ENCODE measurements at places on chromosomes 11 and 22.

- DNase-seq = no peak
Measured at GRCh38 chr22:45397806-45398205, 15.6 kb downstream of the SMC1B start.

DNA sequence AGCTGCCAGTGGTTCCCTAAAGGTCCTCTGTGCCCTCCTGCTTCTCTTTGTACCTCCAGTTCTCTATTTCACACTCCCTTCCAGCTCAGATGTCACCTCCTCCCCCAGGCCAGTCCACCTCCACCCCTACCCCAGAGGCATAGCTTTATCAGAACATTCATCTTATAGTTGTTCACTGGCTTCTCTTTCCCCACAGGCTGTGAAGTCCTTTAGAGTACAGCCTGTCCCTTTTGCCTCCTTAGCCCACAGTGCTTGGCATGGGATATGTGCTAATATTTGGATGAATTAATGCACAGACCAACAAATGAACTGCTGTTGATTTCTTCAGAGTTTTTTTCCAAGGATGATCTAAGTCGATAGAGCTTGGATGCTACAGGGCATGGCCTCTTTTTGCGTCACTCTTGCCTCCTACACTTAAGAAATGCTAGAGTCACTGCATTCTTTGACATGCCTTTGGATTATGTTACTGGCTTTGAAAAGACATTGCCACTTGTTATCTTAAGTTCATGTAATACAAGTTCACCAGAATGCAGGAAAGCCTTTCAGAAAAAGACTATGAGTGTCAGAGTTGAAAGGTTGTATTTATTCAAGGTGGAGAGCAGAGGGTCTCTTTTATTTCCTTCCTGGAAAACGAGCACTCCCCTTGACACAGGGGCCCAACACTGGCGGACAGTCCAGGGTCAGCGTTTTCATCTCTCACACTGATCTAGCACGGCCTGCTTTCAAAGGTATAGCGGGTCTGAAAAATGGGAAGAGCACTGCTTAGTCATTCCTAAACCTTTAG is 75.7 kb downstream of the PISD start:
- DNase-seq = no peak

DNA sequence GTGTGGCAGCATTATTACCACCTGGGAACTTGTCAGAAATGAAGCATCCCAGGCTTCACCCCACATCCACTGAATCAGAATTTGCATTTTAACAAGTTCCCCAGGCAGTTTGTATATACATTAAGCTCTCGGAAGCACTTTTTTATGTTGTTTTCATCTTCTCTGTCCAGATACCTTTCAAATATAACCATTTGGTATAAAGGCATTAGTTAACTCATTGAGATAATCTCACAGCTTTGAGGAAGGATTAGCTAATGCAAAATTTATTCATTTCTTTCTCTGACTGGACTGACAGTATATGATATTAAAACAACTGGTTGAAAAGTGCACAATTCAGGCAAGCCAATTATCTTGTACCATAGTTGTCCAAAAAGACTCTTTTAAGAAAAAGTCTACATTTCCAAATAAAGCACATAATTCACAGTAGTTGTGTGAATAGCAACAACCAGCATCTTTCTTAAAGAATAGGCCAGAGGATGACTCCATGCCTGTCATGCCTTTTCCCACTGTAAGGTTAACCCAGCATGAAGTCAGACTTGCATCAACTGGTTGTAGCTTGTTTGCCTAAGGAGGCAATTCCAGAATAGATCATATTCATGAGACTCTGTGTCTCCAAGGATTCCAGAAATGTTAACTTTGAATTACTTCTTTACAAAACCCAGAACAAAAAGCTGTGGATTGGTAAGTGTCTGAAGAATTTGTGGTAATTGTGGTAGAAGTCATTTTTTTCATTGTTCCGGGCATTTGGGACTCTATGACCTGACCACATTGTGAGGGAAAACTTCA is 254.3 kb upstream of the SESN3 start:
- DNase-seq = no peak

DNA sequence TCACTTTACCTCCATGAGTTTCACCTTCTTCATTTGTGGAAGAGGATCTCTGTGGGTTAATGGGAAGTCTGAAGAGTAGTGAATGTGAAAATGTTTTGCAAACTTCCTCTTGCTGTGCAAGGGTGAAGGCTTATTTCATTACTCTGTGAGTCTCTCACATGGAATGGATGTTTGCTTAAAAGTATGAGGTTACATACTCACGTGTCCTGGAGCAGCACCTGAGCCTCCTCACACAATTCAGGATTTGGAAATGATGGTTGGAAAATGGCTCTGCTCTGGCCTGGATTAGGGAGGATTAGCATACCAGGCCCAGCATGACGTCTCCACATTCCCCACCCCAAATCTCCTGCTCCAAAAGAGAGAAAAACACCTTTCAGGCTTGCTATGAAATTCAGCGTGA is 4.8 kb downstream of the GRAMD1B start:
- DNase-seq = no peak

- no peak for DNase-seq
Measured at GRCh38 chr11:132008226-132008625, 637.8 kb downstream of the NTM start.

DNA sequence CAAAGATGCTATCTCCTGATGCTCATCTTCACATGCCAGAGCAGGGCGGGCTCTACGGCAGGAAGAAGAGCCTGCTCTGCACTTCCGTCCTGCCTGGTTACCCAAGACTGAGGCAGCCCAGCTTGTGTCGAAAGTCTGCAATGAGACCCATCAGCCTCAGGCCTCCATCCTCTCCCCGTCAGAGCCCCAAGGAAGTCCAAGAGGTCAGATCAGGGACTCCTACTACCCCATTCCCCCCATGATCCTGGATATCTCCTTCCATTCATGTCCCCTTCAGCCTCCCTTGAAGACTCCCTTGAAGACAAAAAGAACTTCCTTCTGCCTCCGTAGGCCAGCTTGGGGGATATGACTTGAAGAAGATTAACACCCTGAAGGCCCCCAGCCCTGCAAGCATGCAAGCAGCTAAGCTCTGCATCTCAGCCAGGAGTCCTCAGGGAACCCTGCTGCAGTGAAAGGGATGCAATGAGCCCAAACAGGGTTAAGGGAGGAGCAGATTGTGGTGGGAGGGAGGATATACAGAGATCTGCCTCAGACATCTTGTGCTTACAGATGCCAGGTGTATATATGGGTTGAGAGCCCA is 85.6 kb downstream of the TRIM29 start:
- no peak for DNase-seq

GRCh38 chr11:131918663-131919062 is 548.2 kb downstream of the NTM start:
- no peak for DNase-seq

- no peak for DNase-seq
Measured at GRCh38 chr11:72493426-72494108, 59.2 kb upstream of the CLPB start.

- no peak for DNase-seq
Measured at GRCh38 chr11:33920838-33921613, 29.1 kb upstream of the LMO2 start.

GRCh38 chr22:37457093-37457893 is 28.9 kb downstream of the MFNG start:
- DNase-seq = peak; percentile 48

GRCh38 chr22:26690654-26691376 is 33.4 kb downstream of the MIAT start:
- no peak for DNase-seq

GRCh38 chr22:43053176-43053575 is 36.0 kb downstream of the TTLL1 start:
- DNase-seq = no peak

- DNase-seq = no peak
Measured at GRCh38 chr11:17958446-17958845, 54.4 kb downstream of the SERGEF start.

DNA sequence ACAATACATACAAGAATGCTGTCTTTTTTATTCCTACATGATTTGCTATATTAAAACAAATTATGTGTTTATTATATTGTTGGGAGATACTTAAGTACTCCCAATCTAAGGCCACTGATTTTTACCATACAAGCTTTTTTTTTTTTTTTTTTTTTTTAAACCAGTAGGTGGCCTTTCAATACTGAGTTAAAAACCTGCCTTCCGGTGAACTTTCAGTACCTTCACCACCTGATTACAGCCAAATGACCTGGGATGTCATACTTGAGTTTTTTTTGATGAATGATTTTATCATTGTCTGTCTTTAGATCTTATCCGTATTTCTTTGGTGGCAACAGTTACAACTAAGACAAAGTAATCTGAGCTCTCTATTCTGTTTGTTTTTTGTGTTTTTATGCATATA is 94.0 kb upstream of the FOLH1 start:
- no peak for DNase-seq

DNA sequence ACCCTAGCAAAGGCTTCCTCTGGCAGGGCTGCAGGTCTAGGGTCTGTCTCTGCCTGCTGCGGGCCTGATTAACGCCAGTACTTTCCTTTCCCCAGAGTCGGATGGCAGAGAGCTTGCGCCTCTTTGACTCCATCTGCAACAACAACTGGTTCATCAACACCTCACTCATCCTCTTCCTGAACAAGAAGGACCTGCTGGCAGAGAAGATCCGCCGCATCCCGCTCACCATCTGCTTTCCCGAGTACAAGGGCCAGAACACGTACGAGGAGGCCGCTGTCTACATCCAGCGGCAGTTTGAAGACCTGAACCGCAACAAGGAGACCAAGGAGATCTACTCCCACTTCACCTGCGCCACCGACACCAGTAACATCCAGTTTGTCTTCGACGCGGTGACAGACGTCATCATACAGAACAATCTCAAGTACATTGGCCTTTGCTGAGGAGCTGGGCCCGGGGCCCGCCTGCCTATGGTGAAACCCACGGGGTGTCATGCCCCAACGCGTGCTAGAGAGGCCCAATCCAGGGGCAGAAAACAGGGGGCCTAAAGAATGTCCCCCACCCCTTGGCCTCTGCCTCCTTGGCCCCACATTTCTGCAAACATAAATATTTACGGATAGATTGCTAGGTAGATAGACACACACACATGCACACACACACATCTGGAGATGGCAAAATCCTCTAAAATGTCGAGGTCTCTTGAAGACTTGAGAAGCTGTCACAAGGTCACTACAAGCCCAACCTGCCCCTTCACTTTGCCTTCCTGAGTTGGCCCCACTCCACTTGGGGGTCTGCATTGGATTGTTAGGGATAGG is 18.6 kb downstream of the RSPH14 start:
- DNase-seq = no peak

- DNase-seq = no peak
Measured at GRCh38 chr11:69819541-69820070, 390 bp upstream of the FGF3 start.

- no peak for DNase-seq
Measured at GRCh38 chr11:2995031-2995561, 3.0 kb upstream of the NAP1L4 start.

GRCh38 chr11:64796047-64796756 is 6.8 kb downstream of the MAP4K2 start:
- DNase-seq = no peak

GRCh38 chr11:2827256-2827655 is 58.3 kb downstream of the CDKN1C start:
- DNase-seq = no peak

- DNase-seq = no peak
Measured at GRCh38 chr11:110141812-110142211, 48.6 kb downstream of the ZC3H12C start.

DNA sequence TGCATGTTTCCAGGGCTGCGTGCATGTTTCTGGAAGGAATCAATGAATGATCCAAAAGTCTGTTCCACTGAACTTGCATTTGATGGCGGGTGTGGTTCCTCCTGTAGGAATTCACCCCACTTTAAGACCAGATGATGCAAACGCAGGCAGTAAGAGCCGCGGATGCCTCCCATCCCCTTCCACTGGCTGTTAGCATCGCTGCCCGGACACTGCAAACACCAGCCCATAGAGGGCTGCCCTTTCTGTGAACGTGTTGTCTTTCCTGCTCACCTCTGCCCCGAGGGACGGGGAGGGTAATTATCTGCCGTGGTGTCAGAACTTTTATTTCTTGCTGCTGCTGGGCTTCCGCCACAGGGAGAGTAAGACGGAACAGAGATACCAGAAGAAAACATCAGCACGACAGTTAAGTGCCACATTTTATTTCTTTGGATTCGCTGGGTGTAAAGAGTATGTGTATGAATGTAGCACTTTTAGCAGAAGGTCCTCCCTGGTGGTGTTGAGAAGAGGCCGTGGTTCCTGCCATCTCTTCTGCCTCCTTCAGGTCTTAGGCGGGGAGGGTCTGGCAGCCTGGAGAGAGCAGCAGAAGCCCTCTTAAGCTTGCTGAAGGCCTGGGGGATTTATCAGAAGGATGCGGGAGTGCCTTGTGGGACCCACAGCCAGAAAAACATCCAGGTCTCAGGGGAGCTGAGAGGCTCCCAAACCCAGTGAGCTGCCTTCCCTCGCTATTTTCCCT is 53.2 kb upstream of the NECTIN1 start:
- no peak for DNase-seq

DNA sequence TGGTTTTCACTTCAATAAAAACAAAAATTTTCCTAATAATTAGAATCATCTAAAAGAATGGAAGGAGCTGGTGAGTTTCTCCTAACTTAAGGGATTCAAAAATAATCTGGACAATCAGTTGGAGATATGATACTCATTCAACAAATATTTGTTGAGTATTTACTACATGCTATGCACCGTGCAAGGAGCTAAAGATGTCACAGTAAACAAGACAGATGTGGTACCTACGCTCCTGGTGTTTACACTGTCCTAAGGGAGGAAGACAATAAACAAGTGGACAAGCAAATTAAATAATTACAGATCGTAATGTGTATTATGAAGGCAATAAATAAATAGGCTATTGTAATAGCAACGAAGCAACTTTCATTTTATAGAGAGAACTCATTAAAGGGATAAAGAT is 9.9 kb upstream of the SPON1 start:
- no peak for DNase-seq

DNA sequence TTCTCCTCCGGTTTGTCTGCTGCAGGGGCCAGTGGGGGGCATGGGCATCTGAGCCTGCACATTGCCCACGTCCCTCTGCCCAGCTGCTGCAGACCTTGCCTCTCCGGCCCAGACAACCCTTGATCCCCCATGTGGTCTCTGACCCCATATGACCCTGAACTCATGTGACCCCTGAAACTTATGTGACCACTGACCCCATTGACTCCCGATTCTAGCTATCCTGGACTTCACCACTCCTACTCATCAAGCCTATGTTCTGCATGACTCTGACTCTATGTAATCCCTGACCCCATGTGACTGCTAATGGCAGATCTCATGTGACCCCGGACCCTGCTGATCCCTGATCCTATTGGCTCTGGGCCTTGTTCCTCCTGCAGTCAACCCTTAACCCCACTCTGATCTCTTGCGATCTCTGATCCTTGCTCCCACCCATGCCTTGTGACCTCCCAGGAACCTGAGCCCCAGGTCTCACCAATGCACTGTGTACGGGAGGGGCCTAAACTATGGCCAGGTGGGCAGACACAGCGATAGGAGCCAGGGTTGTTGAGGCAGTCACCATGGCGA is 5.7 kb downstream of the LTBP3 start:
- no peak for DNase-seq

- no peak for DNase-seq
Measured at GRCh38 chr11:69290806-69291205, 3.1 kb upstream of the MYEOV start.

DNA sequence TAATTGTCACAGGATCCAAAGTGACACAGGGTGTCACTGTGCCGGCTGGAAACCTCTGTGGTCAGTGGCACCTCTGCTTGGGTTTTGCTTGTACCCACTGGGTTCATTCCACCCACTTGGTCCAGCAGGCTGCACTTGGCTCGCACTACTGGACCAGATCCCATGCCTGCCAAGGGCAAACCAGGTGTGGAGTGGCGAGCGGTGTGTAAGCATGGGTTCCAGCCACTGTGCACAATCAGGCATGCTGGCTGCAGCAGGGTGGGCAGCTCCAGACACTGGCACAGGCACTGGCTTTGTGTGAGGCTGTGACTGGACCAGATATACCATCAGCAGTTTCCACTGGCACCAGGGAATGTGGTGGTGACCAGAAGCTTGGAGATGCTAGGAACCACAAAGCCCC is 261.4 kb downstream of the KCNA4 start:
- DNase-seq = no peak
